ENCODE measurements at places on chromosomes 3 and 15.

GRCh38 chr3:117526470-117527079 lies 817.0 kb downstream of the TUSC7 start:
- DNase-seq, result no peak

- no peak for DNase-seq
Measured at GRCh38 chr15:83873966-83874365, 220.0 kb downstream of the ADAMTSL3 start.

DNA sequence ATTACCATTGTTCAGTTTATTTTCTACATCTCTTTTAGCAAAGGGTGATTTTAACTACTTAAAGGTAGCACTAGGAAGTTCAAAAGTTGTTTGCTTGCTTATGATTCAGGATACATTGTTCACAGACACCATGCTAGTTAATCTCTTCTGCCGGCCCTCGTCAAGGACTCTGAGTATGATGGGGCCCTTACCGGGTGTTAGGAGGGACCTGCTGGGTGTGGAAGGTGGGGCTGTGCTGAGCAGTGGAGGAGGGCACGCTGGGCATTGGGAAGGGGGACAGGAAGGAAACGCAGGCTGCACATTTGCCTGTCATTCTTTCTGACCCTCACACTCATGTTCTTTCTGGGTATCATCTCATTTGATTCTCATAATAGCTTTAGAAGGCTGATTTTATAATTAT lies 65.1 kb upstream of the MYZAP start:
- no peak for DNase-seq

DNA sequence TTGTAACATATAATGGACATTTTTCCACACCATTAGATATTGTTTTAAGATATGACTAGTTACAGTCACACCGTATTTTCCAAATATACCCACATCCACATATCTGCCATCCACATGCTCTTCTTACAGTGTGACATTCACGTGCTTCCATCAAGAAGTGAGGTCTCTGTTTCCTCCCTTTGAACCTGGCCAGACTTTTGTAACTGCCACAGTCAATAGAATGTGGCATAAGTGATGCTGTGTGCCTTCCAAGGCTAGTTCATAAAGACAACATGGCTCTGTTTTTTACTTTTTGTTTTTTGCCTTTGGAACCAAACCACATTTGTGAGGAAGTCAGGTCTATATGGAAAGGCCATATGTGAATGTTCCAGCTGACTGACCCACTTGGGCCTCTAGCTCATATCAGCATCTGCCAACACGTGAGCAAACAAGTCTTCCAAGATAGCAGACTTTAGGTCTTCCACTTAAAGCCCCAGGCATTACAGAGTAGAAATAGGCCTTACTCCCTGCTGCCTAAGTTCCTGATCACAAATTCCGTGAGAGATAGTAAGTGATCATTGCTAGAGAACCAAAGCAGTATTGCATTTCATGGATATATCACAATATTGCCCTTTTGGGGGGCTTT lies 27.1 kb downstream of the EIF1B start:
- no peak for DNase-seq

- DNase-seq, result no peak
Measured at GRCh38 chr3:102336130-102336529, 98.7 kb upstream of the ZPLD1 start.

GRCh38 chr3:192169332-192169915 lies 557.9 kb downstream of the FGF12 start:
- DNase-seq, result no peak

DNA sequence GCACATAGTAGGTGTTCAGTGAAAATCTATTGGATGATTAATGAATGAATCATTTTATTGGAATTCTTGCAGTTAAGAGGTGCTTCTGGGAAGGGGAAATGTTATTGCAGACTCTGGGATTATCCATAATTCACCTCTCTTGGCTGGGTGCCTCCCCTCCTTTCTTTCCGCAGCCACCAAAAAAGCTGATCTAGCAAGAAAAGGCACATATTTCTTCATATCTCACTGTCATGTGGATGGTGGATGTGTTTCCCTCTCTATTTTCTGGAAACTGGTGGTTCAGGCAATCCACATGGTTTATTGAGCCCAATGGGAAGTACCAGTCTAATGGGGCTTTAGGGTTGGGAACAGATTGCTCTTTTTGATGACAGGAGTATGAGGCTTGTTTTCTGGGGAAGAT lies 151.1 kb upstream of the ROPN1 start:
- DNase-seq, result no peak

GRCh38 chr15:89817701-89818280 lies 3.1 kb upstream of the ANPEP start:
- no peak for DNase-seq

GRCh38 chr3:139473155-139473771 lies 3.1 kb downstream of the RBP2 start:
- DNase-seq, result no peak

DNA sequence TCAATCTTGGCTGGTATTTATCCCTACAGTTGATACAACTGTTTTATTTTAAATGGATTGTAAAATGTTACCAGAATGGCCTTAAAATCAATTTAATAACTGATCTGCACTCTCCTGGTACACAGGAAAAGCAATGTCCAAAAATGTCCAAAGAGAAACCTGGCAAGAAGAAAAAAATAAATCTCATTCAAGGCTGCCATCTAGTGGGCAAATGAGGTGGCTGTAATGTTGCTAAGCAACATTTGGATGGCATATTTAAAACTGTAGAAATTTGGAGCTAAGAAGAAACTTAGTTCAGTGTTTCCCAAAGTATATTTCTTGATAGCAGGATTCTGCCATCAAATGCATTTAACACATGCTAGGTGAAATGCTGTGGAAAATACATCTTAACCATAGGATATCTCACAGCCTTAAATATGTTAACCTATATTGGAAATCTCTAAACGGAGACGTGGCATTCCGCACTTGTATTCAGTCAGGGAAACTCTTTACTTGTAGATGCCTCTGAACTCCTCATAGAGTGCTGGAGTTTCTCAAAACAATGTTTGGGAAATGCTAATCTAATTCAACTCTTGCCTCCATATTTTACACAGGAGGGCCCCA lies 216.8 kb downstream of the ERC2 start:
- peak; percentile 13 for DNase-seq

- no peak for DNase-seq
Measured at GRCh38 chr15:90645873-90646575, 71.1 kb upstream of the BLM start.

DNA sequence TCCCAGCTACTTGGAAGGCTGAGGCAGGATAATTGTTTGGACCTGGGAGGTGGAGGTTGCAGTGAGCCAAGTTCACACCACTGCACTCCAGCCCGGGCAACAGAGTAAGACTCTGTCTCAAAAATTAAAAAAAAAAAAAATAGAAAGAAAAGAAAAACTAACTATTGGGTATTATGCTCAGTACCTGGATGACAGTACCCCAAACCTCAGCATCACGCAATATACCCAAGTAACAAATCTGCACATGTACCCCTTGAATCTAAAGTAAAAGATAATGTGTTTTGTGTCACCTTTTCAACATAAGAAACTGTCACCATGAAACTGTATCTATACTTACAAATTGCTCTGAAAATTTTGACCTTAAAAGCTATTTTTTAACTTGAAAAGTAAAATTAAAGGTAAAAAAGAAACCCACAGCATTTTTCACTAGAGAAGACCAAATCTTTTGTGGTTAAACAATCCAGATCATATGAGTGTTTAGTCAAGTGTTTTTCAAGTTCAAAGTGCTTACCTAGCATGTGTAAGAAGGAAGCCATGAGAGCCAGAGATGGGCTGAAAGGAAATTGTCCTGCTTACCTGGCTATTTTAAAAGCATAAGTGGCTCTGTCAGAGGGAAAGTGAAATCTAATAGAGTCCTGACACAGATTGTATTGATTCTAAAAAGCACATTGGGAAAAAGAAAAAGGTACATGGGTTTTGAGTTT lies 50.5 kb downstream of the MYO1E start:
- no peak for DNase-seq

DNA sequence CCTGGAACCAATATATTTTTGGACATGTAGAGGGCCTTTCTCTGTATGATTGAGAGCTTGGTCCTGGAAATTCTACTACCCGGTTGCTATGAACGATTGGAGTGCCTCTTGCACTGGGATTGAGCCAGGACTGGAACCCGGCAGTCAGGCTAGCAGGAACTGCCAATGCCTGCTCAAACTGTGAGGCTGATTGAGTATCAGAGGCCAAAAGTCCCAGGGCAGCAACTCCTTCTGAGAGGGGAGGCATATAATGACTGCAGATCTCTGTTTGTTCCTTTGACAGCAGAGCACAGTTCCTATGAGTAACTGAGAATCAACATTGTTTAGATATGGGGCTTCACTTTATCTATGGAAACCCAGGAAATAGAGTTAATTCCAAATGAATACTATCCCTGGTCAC lies 12.9 kb downstream of the IQCH start:
- no peak for DNase-seq

- DNase-seq, result no peak
Measured at GRCh38 chr3:21909096-21909495, 158.1 kb upstream of the ZNF385D start.

DNA sequence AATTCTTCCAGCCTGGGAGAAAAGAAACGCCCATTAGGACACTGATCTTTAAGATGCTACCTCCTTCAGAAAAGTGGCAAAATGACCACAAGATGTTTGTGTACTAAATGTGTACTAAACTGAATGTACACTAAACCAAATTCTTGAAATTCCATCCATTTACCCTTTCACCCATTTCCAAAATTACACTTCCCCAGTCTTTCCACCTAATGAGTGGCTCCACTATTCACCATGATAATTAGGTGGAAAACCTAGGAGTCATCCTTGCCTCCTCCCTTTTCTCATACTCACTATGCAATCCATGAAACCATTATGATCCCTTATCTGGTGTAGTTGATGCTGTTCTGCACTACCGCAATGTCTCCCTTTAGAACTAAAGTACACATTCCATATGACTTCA lies 452.1 kb upstream of the THBS1 start:
- no peak for DNase-seq

DNA sequence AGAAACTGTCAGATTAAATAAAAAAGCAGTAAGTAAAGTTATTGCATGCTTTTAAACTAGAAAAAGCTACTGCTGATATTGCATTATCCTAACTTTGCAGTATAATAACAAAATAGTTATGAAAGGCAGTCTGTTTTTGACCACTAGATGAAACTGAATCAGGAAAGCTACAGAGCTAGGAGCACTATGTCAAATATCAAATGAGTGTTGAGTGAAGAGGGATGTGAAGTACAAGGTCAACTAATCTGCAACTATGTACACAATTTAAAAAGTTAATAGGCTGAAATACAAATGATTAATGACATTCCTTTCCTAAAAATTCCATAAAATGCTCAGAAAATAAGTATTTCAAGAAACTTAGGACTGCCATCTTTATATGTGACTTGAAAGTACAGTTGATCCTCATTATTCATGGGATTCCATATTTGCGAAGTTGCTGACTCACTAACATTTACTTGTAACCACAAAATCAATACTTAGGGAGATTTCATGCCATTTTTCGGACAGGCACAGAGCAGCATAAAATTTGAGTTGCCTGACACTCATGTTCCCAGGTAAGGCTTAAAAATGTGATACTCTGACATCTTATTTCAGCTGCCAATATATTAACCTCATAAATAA lies 34.5 kb downstream of the SLC4A7 start:
- no peak for DNase-seq

DNA sequence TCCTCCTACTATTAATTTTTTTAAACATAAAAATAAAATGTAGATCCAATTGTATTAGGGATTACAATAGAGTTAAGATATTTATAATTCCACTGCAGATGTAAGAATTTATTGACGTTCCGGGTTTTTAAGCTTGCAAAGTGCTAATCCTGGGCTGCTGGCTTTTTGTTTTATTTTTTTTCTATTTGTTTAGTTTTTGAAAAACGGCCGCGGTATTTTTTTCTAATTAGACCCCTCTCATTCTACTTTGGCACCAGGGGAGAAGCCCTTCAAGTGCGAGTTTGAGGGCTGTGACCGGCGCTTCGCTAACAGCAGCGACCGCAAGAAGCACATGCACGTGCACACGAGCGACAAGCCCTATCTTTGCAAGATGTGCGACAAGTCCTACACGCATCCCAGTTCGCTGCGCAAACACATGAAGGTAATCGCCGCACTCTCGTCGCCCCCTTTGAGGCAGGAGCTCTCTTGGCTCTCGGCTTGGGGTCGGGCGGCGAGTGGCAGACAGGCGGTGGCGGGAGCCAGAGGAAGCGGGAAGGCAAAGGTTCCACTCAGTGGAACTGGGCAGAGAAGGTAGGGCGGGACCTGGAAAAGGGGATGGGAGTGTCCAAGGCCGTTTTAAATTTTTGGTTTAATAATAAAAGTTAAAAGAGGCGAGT lies 3.2 kb downstream of the ZIC1 start:
- DNase-seq, result no peak

DNA sequence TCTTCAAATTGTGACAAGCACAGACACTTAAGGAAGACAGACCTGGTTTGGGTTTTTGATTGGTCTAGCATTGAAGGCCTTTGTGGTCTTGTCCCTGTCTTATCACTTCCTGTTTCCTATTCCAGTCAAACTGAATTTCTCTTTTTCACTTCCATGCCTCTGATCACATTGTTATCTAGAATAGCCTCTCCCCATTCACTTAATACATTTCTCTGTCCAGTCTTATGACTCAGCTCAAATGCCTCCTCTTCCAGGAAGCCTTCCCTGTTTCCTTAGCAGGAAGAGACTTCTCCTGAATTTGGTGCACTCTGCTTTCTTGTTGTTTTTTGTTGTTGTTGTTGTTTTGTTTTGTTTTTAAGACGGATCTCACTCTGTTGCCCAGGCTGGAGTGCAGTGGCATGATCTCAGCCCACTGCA lies 45.5 kb downstream of the LIMD1 start:
- no peak for DNase-seq

DNA sequence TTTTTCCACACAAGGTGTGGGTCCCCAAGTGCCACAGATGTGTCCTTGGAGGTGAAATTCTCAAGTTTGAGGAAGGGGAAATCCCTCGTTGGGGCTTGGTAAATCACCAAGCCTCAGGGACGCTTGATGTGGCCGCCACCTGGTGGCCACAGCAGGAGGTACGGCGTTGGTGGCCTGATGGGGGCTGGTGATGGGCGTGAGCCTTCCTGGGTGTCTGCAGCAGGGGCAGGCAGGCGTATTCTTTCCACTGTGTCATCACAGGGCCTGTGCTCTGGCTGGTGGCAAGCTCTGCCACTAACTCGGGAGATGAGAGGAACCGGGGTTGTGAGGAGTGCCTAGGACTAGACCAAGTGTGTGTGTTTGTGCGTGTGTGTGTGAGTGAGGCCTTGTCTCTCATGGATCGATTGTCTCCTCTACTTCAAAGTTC lies 4.2 kb downstream of the ACOX2 start:
- no peak for DNase-seq

- no peak for DNase-seq
Measured at GRCh38 chr15:89777073-89777751, 1.1 kb downstream of the MESP2 start.

GRCh38 chr15:39443659-39444219 lies 137.1 kb upstream of the THBS1 start:
- no peak for DNase-seq

- DNase-seq, result no peak
Measured at GRCh38 chr3:188205992-188206416, 52.0 kb downstream of the LPP start.

- no peak for DNase-seq
Measured at GRCh38 chr3:74023395-74023794, 398.7 kb upstream of the PDZRN3 start.

Data from amygdala (tissue), 56 donors.